ENCODE measurements at places on chromosomes 7 and 10.

DNA sequence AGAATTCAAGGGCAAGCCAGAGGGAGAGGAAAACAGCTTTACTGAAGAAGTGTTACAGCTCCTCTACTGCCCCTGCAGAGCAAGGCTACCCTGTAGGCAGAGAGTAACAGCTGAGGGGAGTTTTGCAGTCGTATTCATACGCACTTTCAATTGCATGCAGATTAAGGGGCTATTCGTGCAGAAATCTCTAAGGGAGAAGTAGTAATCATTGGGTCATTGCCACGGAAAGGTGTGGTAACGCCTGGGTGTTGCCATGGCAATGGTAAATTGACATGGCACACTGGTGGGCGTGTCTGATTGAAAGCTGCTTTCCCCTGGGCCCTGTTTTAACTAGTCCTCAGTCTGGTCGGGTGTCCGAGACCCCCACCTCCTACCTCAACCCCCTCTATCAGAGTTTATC, 227.2 kb downstream of the NSUN6 start:
- no peak for DNase-seq

GRCh38 chr7:102424787-102425218, 8.6 kb upstream of the ORAI2 start:
- no peak for DNase-seq

DNA sequence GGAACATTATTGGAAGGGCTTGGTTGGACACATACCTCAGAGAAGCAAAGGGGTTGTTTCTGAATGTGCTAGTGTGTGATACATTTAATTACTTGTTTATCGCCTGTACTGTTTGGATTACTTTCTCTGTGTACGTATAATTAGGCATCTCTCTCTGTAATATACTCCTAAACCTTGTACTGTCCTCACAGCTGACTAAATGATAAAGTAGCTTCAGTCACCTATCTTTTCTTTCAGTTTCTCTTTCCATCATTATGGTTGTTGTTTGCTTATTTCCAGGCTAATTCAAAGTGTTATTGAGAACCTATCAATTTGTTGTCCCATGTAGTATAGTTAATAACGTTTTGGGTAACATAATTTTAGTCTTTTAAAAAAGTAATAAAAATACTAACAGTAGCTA, 34.0 kb downstream of the MXI1 start:
- DNase-seq, result no peak

DNA sequence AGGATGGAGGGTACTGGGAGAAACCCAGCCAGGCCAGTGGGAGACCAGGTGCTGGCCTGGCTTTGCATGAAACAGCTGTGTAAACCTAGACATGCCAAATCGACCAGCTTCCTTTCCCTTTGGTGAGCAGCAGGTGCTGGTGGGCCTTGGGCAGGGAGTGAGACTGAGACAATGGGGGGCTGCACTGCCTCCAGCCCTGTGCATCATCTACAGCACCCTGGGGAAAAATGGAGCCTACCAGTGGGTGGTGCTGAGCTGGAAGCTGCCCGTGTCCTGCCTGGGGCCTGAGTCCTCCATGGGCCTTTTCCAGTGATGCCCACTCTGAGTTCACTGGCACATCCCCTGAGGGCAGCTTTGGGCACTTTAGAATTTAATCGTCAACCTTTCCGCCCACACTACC, 19.2 kb upstream of the DDC start:
- no peak for DNase-seq

DNA sequence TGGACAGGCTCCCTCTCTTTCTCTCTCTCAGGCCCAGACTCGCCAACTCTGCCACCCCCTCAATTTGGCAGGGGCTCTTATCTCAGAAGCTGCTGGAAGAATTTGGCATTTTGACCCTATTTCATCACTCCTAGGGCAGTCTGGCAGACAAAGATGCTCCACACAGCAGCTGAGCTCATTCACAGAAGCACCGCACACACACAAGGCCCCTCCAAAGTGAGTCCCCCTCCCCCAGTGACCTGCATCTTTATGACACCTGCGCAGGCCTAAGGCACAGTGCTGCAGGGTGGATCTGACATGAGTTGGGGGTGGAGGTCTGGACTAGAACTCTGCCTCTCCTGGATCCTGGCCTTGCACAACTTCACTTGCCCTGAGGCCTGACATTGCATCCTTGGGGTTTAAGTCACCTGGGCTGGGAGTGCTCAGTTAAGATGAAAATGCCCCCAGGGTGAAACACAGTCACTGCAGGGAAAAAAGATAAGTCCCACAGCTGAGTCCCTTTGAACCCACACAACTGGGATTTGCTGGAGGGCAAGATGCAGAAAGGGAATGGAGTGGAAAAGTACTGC, 41.1 kb upstream of the DUSP5 start:
- DNase-seq, result no peak

DNA sequence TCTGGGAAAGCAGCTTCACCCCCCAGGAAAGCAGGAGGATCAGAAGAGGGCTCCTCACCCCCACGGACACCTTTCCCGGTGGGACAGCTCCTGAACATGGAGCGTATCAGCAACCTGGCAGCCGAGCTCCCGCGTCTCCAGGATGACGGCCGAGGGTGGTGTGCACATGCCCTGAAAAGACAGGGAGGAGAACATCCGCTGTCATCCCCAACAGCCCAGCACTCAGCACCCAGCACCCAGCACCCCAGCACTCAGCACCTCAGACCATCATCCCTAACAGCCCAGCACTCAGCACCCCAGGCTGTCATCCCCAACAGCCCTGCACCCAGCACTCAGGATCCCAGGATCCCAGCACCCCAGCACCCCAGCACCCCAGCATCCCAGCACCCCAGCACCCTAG, 3.9 kb upstream of the CFAP46 start:
- no peak for DNase-seq

- no peak for DNase-seq
Observed at GRCh38 chr10:61313460-61313859, 139.7 kb downstream of the TMEM26 start.

DNA sequence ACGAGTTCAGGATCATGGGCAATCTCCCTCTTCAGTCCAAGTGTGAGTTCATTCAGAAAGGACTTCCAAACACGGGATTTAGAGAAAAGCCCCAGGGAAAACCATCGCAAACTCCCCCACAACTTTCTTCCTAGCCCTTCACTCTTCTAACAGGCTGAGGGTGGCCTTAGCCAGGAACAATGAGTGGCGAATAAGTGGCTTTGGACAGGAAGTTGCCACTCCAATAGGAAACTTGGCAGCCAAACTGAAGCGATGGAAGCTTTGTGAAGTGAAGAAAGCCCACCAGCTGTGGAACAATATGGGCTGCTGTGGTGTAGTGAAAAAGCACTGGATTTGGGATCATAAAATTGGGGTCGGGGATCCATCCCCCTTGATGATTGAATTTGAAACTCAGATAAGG, 193.2 kb downstream of the TEX36 start:
- no peak for DNase-seq

- DNase-seq, result no peak
Observed at GRCh38 chr7:108461840-108462239, 5.6 kb upstream of the NRCAM start.

DNA sequence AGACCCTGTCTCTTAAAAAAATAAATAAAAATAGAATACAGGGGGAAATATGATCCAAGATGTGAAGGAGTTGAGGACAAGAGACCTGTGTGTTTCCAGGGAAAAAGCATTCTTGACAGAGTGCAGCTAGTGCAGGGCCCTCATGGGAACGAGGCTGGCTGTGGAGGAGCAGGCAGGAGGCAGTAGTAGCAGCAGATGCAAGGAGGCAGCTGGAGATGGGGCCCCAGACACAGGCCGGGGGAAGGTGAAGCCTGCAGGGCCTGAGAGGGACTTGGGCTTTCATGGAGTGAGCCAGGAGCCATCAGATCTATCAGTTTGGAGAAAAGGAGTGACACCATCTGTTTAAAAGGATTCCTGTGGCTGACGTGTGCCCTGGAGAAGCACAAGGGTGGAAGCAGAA, 71.4 kb upstream of the ZNF438 start:
- DNase-seq, result no peak

DNA sequence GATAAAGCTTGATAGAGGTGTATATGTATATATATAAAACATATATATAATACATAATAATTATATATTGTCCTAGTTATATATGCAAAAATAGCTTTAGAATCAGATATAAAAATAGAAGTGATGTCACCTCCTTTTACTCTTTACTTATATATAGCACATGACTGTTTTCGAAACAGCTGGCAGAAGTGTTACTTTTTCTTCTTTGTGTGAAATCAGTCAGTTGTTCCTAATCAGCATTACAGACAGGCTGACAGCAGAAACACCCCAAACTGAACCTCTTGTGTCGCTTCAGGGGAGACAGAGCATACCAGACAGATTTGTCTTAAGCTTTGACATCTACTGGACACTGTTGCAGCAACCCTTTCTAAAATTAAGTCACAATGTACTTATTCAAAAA, 684.9 kb upstream of the CELF2 start:
- no peak for DNase-seq

DNA sequence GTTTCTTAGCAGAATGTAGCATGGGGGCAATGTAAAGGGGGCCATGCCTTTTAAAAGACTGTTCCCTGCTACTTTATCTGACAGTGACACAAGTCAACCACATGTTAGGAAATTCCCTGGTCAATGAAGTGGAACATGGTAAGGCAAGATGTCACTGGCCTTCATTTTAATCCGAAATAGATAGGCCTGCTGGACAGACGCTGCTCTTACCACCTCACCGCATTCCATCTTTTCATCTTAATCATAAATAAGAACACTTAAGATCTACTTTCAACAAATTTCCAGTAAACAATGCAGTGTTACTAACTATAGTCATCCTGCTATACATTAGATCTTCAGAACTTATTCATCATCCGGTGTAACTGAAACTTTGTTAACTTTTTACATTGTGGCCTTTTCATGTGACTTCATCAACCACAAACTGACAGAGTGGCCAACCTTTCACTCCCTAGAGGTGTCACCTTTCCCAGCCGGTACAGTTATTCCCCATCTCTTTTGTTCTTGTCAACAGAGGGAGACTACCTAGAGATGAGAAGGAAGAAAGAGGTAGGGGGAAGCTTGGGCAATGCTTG, 15.6 kb downstream of the ASB4 start:
- no peak for DNase-seq

- DNase-seq, result no peak
Observed at GRCh38 chr10:78972160-78972946, 96.4 kb upstream of the ZMIZ1 start.

DNA sequence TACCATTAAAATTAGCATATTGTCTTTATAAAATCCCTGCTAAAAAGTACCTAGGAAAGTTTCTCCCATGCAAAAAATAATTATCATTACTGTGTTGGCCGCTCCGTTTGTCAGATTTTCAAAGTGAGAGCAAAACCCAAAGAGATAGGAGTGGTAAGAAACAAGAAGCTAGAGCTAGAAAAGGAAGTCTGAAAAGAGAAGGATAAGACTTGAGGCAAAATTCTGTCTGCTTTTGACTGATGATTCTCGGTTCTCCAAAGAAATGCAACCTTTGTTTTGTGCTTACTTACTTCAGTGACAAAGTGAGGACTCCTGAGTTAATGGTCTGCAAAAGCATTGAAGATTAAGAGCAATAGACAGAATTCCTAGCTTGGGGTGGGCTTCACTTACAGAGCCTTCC, 33.3 kb upstream of the CAPZA2 start:
- DNase-seq, result no peak

DNA sequence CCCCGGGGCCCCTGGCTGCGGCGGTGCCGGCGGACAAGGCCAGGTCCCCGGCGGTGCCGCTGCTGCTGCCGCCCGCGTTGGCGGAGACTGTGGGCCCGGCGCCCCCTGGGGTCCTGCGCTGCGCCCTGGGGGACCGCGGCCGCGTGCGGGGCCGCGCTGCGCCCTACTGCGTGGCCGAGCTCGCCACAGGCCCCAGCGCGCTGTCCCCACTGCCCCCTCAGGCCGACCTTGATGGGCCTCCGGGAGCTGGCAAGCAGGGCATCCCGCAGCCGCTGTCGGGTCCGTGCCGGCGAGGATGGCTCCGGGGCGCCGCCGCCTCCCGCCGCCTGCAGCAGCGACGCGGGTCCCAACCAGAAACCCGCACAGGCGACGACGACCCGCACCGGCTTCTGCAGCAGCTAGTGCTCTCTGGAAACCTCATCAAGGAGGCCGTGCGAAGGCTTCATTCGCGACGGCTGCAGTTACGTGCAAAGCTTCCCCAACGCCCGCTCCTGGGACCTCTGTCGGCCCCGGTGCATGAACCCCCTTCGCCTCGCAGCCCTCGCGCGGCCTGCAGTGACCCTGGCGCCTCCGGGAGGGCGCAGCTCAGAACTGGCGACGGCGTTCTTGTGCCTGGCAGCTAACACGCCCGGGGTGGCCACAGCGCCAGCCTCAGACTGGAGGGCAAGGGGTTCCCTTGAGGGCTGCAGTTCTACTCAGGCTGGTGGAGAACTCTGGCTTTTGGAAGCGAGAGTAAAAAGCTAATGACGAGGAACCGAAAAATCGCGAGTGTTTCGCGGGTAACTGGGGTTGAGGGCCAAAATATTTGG, 804 bp downstream of the FRAT1 start:
- peak; percentile 67 for DNase-seq

DNA sequence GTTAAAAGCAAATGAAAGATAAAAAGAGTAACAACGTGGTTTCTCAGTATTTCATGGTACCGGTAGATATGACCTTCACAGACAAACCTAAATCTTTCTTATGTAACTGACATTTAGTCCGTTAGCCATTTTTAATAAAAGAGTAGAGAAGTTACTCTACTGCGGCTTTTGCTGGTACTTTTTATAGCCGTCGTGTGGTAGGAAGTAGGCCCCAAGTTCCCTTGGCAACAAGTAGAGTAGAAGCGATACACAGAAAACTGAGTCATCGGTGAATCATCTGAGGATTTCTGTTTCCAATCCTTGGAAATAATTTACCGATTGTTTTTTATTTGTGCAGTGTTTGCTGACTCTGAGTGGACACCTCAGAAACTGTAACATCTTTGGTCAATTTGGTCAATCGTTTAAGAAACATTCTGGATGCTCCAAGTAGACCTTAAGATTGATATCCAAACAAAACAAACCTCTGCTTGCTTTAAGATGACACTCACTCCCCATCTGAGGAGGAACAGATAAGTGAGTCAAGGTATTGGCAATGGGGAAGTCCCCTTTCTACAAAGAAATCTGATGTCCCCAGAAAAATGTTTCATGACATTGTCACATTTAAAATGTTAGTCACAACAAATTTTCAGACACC, 63.9 kb upstream of the AHR start:
- no peak for DNase-seq

GRCh38 chr10:123536176-123536845, 129.8 kb upstream of the GPR26 start:
- no peak for DNase-seq

DNA sequence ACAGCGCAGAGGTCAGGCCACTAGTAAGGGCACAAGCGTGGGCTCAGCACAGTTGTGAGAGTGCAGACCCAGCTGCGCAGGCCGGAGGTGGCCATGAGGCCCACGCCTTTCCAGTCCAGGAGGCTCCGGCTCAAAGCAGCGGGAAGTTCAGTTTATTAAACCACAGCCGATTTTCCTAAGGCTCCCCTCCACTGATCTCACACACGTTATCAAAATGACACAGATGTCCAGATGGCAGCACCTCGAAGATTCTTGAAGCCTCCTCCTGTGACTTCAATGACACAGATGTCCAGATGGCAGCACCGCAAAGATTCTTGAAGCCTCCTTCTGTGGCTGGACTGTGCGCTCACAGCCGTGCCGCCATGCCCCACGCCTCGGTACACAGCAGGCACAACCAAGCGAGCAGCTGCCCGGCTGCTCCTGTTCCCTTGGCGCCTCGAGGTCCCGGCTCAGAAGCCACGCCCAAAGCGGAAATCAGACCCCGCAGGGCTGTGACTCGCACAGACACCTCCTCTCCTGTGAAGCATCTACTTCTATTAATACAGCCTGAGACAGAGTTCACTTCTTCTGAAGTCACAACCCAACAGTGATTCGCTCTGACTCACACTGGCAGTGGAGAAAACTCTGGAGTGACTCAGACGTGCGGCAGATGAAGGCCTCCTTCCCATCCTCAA, 122.7 kb downstream of the MAD1L1 start:
- DNase-seq, result peak; percentile 77

- no peak for DNase-seq
Observed at GRCh38 chr7:36617408-36617807, 106.9 kb downstream of the AOAH start.
